Posterior cingulate gyrus (tissue), 11 donors: ENCODE measurements at places on chromosomes 1 and 21.

DNA sequence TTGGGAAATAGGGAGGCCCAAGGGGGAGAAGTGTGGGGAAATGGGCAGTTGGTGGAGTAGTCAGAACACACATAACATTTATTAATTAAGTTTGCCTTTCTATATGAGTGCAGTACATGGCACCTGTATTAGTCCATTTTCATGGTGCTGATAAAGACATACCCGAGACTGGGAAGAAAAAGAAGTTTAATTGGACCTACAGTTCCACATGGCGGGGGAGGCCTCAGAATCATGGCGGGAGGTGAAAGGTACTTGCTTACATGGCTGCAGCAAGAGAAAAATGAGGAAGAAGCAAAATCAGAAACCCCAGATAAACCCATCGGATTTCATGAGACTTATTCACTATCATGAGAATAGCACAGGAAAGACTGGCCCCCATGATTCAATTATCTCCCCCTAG is 1.6 kb upstream of the SLC35A3 start:
- DNase-seq = no peak

DNA sequence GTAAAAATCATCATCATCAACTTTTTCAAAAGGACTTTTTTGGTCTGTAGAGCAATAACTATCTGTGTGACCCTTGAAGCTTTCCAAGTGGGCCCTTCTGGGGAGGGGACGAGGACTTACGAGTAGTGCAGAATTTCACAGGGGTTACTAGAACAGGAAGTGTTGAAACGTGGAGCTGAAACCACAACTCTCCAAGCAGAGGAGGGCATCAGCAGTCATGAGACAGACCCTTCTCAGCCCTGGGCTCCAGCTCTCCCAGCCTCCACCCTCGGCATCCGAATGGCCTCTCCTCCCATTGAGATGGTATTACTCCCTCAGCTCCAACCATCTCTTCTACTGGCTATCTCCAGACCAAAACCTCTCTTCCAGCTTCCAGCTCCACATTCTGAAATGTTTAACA is 3.6 kb downstream of the FAM89A start:
- no peak for DNase-seq

GRCh38 chr1:209162651-209163050 is 420.9 kb upstream of the CAMK1G start:
- no peak for DNase-seq

- DNase-seq = no peak
These were observed 3.2 kb upstream of the CD1C start for GRCh38 chr1:158286487-158286886.

DNA sequence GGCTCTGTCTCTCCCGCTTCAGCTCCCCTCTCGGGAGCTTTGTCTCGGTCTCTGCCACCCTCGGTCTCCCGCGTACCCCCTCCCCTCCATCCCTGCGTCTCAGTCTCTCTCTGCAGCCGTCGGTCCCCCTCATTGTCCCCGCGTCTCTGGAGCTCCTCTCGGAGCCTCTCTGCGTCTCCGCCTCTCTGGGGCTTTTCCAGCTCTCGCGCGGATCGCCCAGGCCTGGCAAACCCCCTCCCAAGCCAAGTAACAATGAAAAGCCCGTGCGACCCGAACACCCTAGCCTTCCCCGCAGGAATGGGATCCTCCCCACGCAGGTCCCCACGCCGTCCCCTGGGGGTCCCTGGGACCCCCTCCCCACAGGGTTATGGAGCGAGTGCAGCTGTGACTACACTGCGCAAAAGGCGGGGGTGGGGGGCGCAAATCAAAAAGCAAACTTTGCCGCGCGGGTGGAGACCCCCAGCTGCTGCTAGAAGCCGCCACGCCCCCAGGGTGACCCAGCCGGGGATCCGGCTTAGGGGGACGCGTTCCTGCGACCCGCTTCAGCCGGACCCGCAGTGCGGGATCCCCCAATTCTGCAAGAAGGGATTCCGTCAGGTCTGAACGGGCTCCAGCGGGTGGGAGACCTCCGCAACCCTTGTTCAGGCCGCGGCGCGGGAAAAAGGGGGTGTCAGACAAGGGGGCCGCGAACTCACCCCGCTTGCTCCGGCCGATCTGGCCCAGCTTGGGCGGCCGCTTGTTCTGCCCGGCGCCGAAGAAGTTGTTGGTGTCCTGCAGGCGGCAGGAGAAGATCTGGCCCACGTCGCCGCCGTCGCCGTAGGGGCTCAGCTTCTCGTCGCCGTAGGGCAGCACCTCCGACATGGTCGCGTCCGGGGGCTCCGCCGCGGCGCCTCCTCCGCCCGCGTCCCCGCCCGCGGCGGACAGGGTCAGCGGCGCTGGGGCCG is 1.2 kb downstream of the CAMK2N1 start:
- DNase-seq = peak; percentile 32

DNA sequence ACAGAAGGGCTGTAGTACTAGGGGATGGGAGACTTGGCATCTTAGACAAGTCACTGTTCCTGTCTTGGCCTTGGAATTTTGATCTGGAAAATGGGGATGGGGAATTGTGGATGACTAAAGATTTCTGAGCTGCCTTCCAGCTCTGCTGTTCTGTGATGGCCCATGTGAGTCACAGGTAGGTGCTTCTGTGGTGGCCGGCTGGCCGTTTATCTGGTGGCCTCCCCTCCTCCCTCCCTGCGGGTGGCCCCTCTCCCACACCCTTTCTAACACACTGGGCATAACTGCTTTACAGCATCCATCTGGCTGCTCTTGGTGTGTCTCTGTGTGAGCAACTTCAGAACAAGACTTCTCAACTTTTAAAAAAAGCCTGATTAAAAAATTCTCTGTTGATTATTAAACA is 35.9 kb downstream of the KCNA2 start:
- DNase-seq = no peak

DNA sequence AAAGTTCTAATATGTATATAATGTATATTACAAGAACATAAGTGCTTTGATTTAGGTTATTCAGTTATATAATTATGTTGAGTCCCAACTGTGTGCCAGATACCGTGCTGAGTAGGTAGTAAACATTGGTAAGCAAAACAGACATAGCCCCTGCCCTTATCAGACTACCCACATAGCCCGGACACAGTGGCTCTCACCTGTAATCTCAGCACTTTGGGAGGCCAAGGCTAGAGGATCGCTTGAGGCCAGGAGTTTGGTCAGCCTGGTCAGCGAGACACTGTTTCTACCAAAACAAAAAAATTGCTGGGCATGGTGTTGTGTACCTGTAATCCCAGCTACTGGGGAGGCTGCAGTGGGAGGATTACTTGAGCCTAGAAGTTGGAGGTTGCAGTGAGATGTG is 30.7 kb downstream of the RNF11 start:
- no peak for DNase-seq

GRCh38 chr1:213988507-213989001 is 781 bp downstream of the PROX1 start:
- no peak for DNase-seq

- peak; percentile 20 for DNase-seq
These were observed 22.3 kb upstream of the LRP8 start for GRCh38 chr1:53349968-53350852.

DNA sequence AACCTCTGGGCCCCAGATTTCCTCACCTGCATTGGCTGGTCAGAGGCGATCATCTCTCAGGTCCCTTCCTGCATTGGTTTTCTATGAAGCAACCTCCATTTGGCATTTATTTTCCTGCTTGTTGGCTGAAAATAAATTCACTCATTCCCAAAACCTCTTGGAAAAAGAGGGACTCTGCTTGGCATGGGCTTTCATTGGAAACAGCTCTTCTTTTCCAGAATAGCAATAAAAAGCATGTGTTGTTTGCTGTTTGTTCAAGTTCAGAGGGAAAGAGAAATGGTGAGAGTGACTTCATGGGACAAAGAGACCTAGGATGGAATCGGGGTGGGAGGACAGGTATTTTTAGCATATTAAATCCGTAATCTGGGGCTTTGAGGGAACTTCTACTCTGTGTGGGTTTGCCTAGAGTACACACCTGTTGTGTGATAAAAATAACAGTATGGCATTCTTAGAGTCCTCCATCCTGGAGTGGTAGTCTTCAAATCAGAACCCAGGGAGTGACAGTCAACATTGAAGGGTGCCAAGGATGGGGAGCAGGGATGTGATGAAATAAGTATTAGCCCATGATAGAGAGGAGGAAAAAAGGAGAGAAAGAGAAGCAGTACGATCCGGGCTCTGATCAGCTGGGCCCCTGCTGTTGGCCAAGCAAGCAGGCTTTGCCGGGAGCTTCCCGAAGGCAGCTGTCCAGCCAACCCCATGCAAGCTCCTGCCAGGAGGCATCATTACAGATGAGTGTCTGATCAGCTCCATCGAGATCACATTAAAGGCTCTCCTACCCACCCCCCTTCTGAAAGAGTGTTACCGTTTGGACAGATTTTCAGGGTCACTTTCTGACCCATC is 131.9 kb upstream of the NFIA start:
- DNase-seq = no peak

DNA sequence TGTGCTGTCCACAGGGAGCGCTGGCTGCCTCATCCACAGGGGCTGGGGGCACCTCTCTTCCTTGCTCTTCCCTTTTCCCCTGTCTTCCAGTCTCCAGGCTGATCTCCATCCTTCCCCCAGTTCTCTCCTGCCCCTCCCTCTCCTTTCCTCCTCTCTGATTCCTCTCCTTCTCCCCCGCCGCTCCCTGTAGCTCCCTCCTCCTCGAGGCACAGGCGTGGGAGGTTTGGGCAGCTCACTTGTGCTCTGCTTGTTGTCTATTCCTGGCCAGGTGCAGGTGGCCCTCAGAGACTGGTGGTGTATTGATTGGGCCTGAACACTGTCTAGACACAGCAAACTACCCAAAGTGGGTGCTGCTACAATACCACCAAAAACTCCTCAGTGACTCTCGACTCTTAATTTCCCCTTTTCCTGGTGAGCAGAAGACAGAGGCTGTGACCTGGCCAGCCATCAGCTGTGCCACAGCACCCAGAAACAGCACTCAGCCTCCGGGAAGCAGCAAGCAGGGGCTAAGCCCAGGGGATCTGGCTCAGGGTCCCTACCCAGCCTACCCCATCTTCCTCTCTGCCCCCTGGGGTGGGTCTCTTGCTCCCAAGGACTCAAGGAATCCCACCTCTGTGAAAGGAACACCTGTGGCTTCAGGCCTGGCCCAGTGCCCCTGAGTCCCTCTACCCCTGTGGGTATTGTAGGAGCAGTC is 93.3 kb downstream of the DDX20 start:
- peak; percentile 48 for DNase-seq

DNA sequence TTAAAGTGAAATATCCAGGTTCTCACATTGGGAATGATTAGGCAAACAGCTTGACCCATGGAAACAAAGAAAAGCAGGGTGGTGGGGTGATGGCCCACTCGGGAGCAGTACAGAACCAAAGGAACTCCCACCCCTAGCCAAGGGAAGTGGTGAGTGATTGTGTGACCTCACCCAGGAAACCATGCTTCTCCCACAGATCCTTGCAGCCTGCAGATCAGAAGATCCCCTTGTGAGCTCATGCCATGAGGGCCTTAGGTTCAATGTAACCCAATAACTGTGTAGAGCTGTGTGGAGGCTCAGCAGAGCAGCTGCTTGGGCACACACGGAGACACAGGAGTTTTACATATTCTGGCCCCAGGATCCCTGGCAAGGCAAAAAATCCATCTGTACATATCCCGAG is 311.8 kb upstream of the DPYD start:
- DNase-seq = no peak

- DNase-seq = peak; percentile 36
These were observed 630 bp downstream of the ACP6 start for GRCh38 chr1:147669469-147670318.

GRCh38 chr21:44614161-44614631 is 2.3 kb downstream of the KRTAP10-8 start:
- no peak for DNase-seq

DNA sequence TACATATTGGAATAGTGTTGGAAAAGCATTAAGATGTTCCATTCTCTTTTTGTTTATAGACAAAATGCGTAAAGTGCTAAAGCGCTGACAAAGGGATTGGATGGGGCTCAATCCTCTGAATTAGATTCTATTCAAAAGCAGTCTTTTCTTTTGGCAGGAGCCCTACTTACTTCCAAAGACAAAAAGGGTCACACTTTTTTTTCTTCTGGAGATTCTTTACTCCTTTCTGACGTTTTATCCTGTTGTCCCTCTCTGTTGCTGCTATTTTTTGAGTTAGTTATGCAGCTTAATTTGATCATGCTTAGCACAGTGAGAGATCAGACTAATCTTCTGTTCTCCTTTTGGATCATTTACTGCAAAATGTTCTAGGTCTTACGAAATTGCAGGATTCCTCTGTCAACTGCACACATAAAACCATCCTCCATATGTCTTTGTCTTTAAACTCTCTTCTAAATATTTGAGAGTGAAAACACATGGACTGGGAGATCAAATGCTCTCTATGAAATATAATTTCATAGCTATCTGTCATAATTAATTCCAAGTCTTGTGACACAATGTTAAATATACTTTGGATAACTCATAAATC is 656.4 kb upstream of the ADGRL2 start:
- no peak for DNase-seq

DNA sequence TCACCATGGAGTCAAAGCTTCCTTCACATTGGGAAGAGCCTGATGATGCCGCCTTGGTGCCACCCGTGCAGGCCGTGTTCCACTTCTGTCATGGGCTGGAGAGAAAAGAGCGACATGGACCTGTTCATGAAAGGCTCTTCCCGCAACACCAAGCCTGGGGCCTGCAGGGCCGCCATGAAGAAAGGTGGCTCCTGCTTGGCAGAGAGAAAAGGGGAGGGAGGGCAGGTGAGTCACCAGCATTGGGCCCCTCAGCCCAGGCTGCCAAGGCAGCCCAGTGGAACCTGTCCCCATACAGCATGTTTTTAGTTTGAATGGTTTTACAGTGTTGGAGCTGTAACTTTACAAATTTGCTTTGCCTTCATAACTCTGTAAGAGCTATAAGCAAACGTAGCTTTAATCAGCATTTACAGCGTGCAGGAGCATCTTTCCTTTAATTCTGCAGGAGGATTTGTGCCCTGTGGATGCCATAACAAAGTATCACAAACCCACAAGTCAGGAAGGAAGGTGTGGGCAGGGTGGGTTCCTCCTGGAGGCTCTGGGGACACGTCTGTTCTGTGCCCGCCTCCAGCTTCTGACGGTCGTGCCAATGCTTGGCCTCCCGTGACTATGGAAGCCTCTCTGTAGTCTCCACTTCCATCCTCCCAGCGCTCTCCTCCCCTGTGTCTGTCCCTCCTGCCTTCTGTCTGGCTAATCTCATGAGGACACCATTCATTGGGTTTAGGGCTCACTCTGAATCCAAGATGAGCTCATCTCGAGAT is 49.1 kb downstream of the RIPK4 start:
- DNase-seq = no peak

GRCh38 chr1:188397521-188397920 is 1568.8 kb downstream of the PLA2G4A start:
- no peak for DNase-seq

- peak; percentile 37 for DNase-seq
These were observed 108.2 kb upstream of the OLIG2 start for GRCh38 chr21:32917362-32918135.
